ENCODE measurements at places on chromosomes 12 and 14.

DNA sequence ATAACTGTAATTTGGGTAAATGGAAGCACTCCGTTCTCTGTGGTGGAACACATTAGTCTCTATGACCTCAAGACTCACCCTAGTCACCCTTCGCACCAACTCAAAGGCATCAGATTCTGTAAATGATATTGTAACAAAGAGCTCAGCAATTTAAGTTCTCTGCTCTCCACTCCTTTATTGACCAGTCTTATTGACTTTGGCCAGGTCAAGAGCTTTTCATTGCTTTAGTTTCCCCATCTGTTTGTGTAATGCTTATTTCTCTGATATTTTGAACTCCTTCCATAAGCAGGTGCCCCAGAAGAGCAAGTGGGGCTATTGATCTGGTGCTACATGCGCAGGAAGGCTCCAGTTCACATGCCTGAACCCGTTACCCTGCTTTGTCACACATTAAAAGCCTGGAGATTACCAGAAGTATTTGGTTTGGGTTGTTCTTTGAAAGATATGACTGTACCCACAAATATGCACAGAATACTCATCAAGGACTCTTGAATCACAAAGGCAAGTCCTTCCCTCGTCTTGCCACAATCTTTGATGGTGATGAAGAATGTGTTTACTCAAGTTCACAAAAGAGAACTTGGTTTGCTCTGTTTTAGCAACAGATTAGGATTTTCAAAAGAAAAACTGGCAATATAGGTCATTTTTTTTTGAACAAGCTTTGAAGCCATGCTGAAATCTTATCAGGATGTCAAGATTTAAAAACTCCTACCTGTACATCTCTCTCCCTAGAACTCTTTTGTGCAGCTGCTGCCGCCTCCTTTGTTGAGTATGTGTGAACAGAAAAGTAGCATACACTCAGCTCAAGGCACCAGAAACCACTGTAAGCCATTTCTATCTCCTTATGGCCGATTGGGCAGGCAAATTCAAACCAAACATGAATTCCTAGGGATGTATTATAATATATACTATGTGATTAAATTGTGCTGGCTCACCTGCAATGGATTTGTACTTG lies 193.9 kb downstream of the BCAT1 start:
- DNase-seq, result no peak

DNA sequence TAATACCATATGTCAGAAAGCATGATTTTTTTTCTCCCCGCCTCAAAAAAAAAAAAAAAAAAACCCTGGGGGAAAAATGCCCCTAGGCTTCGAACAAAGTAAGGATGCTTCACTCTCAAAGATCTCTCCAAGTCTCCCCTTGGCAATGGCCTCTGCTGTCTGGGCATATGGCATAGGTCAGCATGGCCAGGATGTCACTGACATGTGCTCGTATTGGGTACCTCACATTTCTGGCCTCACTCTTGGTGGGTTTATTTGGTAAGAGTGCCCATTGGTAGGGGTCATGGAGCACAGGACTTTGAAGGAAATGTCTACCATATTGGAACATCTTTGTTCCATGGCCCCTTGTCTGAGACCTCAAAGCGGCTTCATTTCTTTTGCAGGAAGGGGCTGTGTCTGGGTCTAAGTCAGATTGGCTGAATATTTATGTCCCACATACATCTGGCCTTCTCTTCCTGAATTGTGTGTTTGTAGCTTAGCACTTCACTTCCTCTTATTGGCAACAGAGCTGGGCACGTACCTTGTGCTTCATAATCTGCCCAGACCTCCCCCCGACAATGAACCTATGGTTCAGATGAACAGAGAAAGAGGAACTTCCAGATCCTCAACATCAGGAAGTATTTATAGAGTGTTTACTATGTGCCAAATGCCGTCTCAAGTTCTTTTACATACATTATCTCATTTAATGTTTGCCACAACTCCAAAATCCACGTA lies 36.3 kb upstream of the OAS1 start:
- no peak for DNase-seq

- DNase-seq, result no peak
Measured at GRCh38 chr14:104051092-104051813, 34.2 kb upstream of the ASPG start.

- no peak for DNase-seq
Measured at GRCh38 chr12:102215992-102216691, 18.5 kb upstream of the PMCH start.

- DNase-seq, result no peak
Measured at GRCh38 chr14:24366721-24367513, 1.1 kb upstream of the NFATC4 start.

DNA sequence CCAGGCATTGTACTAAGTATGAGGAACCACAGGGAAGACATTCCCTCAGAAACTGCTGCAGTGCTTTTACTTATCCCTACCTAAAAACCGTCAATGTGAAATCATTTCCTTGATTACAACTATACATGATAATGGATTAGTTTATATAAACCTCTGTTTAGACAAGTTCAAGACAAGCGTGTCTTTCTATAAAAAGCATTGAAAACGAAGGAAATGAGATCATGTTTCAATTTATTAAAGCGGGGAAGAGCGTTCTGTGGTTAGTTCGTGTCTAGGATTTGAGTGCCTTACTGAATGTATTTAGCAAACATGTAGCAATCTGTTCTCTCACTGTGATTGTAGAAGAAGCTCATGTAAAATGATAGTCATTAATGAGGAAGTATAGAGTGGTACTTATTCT lies 37.5 kb downstream of the GALC start:
- no peak for DNase-seq

DNA sequence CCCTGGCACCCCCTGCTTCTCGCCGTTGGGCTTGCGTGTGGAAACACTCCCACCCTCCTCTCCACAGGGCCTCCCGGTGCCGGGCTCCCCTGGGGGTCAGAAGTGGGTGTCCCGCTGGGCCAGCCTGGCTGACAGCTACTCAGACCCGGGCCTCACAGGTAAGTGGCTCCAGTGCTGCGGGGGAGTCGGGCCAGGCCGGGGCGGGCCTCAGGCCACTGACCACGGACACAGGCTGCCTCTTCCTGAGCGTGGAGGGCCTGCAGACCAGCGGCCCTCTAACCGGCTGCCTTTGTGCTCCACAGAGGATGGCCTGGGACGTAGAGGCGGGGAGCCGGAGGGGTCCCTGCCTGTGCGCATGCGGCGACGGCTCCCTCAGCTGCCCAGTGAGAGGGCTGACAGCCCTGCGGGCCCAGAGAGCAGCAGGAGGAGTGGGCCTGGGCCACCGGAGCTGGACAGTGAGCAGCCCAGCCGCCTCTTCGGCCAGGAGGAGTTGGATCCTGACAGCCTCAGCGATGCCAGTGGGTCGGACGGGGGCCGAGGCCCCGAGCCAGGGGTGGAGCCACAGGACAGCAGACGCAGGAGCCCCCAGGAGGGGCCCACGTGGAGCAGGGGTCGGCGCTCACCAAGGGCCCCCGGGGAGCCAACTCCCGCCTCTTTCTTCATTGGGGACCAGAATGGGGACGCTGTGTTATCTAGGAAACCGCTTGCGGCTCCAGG lies 21.1 kb downstream of the CEP170B start:
- DNase-seq, result no peak

- no peak for DNase-seq
Measured at GRCh38 chr12:122304924-122305323, 38.6 kb upstream of the VPS33A start.

DNA sequence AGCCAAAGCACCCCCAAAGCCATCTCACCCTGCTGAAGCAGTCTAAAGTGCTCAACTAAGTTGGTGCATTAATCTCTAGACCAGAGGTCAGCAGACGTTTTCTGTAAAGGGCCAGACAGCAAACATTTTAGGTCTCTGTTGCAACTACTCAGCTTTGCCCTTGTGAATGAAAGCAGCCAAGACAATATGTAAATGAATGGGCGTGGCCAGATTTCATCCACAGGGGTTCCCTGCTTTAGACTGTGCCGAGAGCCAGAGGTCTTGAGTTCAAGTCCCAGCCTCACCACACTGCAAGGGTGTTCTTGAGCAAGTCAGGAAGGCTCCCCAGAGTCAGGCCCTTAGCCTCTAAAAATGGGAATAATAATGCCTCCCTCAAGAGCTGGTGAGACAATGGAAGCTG lies 166.2 kb downstream of the CHST11 start:
- no peak for DNase-seq

GRCh38 chr12:99383258-99383657 lies 264.3 kb upstream of the GARIN6 start:
- no peak for DNase-seq

GRCh38 chr12:3518902-3519301 lies 27.9 kb downstream of the PRMT8 start:
- DNase-seq, result no peak

DNA sequence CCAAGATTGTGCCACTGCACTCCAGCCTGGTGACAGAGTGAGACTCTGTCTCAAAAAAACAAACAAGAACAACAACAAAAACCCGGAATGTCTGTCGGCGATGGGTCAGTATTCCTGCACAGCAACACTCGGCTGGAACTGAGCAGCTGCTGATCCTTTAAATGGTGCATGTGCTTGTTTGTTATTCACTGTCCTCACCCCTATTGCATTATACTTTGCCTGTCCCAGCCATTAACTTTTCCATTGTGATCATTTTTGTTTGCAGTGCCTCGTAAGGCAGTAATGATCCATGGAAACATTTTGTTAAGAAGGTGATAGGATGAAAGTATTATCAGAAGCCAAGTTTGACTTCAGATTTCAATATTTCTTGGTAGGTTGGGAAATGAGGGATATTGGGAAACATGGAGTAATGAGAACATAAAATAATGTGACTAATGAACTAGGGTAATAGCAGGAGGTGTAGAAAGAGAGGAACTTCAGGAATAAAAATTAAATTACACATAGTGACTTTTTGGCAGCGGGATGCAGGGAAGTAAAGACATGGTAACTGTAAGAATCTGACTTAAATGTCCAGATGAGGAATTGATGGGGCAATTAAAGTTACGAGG lies 6.1 kb downstream of the ACSS3 start:
- DNase-seq, result no peak

DNA sequence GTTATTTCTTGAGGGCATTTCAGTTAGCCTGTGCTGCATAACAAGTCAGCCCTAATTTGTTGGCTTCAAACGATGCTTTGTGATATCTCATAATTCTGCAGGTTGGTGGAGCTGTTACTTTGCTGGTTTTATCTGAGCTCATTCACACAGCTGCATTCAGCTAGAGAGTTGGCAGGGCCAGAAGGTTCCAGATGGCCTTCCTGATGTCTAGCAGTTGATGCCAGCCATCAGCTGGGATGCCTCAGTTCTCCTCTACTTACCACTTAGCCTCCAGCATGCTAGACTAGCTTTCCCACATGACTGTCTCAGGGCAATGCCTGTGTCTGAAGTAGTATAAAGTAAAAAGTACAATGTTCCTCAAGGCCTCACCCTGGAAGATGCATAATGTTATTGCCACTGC lies 130.6 kb downstream of the SLC35F4 start:
- DNase-seq, result no peak

- DNase-seq, result no peak
Measured at GRCh38 chr12:122921917-122922316, 26.0 kb upstream of the VPS37B start.

GRCh38 chr12:39839072-39839471 lies 219.5 kb upstream of the ABCD2 start:
- no peak for DNase-seq

GRCh38 chr12:124829008-124829707 lies 34.5 kb downstream of the SCARB1 start:
- DNase-seq, result no peak

- DNase-seq, result no peak
Measured at GRCh38 chr14:64861916-64862315, 17.8 kb downstream of the SPTB start.

- no peak for DNase-seq
Measured at GRCh38 chr14:74940956-74941565, 14.3 kb downstream of the PGF start.

DNA sequence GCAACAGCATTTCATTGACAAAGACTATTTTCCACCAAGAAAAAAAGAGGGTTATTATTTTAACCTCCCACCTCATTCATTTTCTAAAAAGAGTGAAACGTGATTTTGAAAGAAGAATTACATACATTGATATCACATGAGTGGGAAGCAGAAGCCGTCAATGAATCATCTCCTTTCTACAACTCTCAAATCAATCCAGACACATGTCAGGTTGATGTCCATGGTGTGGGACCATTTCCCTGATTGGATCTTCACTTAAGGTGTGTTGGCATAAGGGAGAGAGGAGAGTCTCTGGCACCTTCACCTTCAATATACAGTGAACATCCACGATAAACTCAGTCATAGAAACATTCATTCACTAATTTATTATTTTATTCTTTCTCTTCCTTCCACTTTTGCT lies 1095.1 kb downstream of the BCL11B start:
- DNase-seq, result no peak

DNA sequence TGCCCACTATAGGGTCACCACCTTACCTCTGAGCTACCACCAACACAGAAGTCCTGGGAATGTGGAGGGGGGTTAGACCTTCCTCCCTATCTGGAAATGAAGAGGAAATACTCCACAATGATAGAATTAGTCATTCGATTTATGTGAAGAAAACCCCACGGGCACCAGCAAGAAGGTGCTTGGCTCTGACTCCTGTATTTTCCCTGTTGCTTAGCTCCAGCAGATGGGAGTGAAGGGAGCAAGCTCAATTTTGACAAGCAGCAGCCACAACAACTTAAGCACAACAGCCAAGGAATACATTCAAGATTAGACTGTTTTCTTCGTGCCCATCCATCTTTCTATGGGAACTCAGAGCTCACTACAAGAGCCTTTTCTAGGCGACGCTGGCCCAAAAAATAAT lies 191.7 kb downstream of the SPTSSA start:
- no peak for DNase-seq

- no peak for DNase-seq
Measured at GRCh38 chr14:104422837-104423681, 156.5 kb upstream of the C14orf180 start.

DNA sequence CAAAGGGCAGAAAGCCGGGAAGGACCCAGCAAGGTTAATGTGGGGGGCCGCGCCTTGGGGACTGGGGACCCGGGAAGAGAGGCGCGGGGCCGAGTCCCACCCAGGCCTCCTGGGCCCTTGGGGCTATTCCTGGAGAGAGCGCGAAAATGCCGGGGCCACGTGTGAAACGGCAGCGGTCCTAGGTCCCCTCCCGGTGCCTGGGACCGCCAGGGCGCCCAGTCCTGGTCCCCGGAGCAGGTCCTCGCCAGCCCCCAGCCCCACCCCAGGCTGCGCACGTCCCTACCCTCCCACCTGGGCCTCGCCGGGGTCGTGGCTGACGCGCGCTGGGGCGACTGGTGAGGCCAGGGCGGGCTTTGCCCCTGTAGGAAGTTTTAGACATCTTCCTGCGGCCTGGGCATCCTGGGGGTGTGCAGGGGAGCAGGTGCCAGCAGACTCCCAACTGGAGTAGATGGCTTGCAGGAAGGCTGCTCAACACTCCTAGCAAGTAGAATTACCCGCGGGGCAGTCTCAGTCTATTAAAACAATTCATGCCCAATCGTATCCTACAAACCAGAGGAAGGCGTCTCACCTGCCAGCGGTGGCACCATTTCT lies 708 bp downstream of the FAR2 start:
- DNase-seq, result no peak

- DNase-seq, result no peak
Measured at GRCh38 chr12:88703790-88704189, 123.5 kb upstream of the KITLG start.

GRCh38 chr12:3152892-3153291 lies 75.7 kb downstream of the TSPAN9 start:
- DNase-seq, result no peak

GRCh38 chr12:96375841-96376604 lies 24.2 kb downstream of the CDK17 start:
- no peak for DNase-seq
